ENCODE measurements at places on chromosomes 1 and 21.

- H3K36me3 ChIP-seq = peaks cover 21% of the 10 kb centered on the region
- no peaks in the 10 kb centered on the region for H3K27me3 ChIP-seq
- H3K4me3 ChIP-seq = no peak overlapping the region
- DNase-seq = no peak
- H3K27ac ChIP-seq = no peak overlapping the region
Observed at GRCh38 chr1:233261206-233261605, 34.3 kb downstream of the PCNX2 start.

- no peak overlapping the region for H3K27ac ChIP-seq
- no peak for DNase-seq
- no peaks in the 10 kb centered on the region for H3K36me3 ChIP-seq
- H3K27me3 ChIP-seq = no peaks in the 10 kb centered on the region
- H3K4me3 ChIP-seq = no peak overlapping the region
Observed at GRCh38 chr1:76666499-76666898, 200.8 kb upstream of the ST6GALNAC5 start.

- no peak for DNase-seq
- H3K27ac ChIP-seq = no peak overlapping the region
- H3K36me3 ChIP-seq = peaks cover 59% of the 10 kb centered on the region
- H3K4me1 ChIP-seq = peaks cover 7% of the 10 kb centered on the region
- no peaks in the 10 kb centered on the region for H3K27me3 ChIP-seq
Observed at GRCh38 chr21:31248598-31248997, 95.5 kb downstream of the TIAM1 start.

DNA sequence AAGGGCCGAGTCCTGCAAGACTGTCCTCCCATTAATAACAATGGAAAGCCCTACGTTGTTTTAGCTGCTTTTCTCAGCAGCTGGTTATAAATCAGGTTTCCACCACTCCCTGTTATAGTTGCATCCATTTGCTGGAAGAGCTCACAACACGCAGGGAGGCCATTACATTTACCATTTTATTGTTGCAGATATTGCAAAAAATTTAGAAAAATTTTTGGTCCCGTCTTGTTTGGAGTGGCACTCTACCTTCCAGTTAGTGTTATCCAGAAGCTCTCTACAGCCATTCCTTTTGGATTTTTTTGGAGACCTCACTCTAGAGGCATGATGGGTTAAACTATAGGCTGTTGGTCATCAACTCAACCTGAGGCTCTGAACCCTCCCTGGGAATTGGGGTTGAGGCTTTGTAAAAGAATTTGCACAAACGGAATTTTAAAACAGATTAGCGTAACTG lies 1532.1 kb upstream of the TPTE start:
- H3K4me3 ChIP-seq = no peak overlapping the region
- no peak for DNase-seq
- peaks cover 2% of the 10 kb centered on the region for H3K27me3 ChIP-seq
- no peak overlapping the region for H3K27ac ChIP-seq
- H3K4me1 ChIP-seq = no peaks in the 10 kb centered on the region
- no peaks in the 10 kb centered on the region for H3K36me3 ChIP-seq

DNA sequence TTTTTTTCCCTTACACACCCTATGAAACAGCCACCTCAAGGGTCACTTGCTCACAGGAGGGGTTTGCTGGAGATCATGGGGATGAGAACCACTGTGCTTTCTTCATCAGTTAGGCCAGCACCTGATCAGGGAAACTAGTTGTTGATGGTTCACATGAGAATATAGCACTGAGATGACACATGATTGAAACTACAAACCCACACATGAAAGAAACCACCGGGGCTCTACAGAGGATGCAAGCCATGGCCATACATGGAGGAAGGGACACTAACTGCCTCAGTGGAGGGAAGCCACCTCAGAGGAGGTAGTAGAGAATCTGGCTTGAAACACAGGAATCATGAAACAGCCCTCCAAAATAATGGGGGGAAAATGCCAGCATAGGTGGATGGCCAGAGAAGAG lies 63.2 kb downstream of the PRKAB2 start:
- H3K27me3 ChIP-seq = no peaks in the 10 kb centered on the region
- no peak for DNase-seq
- H3K27ac ChIP-seq = no peak overlapping the region
- H3K36me3 ChIP-seq = no peaks in the 10 kb centered on the region

DNA sequence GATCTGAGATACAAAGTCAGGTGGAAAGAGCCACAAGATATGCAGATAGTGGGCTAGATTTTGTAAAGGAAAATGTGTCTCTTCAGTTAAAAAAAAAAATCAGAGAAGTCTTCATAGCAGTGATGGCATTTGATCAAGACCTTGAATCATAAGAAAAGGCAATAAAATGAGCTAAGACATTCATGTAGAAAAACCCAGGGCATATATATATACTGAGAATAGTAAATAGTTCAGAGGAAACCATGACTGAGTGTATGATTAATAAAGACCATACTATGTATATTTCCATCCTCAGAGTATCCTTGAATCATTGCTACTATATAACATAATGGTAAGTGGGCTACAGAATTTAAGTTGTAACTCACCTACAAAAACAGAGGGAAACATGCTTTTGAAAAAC lies 321.7 kb upstream of the NR5A2 start:
- no peak overlapping the region for H3K27ac ChIP-seq
- H3K4me3 ChIP-seq = no peak overlapping the region
- H3K27me3 ChIP-seq = no peaks in the 10 kb centered on the region
- H3K4me1 ChIP-seq = no peaks in the 10 kb centered on the region
- H3K36me3 ChIP-seq = no peaks in the 10 kb centered on the region
- DNase-seq = no peak

DNA sequence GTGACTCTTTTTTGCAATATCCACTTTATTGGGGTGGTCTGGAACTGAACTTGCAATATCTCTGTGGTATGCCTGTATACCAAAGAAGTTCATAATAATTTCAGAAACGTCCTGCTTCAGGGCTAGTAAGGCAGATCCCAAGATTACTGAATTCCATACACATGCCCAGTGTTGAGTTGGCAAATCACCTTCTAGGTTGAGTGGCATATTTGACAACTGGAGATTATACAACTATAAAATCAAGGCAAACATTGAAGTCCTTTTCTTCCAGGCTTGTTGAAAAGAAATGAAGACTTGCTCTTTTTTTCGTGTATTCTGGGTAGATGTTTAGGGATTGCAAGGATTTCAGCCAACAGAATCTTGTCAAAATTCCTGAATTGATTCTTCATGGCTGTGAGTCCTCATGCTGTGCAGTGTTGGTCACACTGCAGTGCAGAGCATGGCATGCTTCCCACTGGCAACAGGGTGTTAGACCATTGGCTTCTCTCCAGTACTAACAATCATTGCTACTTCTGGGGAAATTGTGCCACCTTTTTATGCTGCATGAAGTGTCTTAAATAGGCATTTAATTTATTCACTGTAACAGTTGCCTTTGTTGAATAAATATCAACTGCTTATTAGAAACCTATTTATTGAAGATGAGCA lies 367.1 kb upstream of the ADGRL4 start:
- no peaks in the 10 kb centered on the region for H3K27me3 ChIP-seq
- no peak for DNase-seq
- H3K36me3 ChIP-seq = no peaks in the 10 kb centered on the region
- H3K4me3 ChIP-seq = no peak overlapping the region

DNA sequence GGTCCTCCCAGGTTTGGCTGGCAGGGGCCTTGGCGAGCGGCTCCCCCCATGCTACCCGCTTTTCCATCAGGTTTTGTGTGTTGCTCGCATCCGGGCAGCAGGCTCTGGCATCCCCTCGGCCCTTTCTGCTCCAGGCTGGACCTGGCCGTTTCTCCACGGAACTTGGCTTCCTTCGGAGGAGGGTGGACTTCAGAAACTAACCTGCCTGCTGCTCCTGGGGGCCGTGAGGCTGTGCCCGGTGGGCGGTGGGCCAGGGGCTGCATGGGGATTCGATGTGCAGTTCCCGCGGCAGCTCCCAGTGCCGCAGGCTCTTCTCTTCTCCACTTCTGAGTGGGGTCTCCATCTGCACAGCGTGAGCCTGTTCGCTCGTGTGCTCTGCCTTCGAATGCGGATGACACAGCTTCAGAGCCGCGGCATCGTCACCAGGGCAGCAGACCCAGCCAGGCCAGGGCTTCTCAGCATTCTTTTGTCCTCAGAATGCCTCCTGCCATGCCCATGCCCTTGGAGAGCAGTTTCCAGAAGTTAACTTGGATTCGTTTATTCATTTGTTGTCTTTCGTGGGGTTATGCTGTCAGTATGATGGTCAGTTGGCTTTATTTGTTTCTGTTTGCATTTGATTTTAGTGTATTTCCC lies 36.4 kb downstream of the PRKCZ start:
- no peak for DNase-seq
- no peaks in the 10 kb centered on the region for H3K36me3 ChIP-seq
- H3K4me3 ChIP-seq = no peak overlapping the region
- no peak overlapping the region for H3K27ac ChIP-seq
- no peaks in the 10 kb centered on the region for H3K27me3 ChIP-seq

GRCh38 chr1:212857992-212858460 lies at the start of gene FLVCR1:
FLVCR1 (plus strand) TSS chr1:212858275; CDS start chr1:212858453, 178 bp downstream.
- no peaks in the 10 kb centered on the region for H3K27me3 ChIP-seq
- peak; percentile 95 for DNase-seq
- peaks cover 24% of the 10 kb centered on the region for H3K36me3 ChIP-seq
- H3K4me1 ChIP-seq = peaks cover 9% of the 10 kb centered on the region
- peak within 1 kb of the TSS; percentile 72 for H3K4me3 ChIP-seq
- H3K27ac ChIP-seq = peak within 1 kb of the TSS; percentile 91

DNA sequence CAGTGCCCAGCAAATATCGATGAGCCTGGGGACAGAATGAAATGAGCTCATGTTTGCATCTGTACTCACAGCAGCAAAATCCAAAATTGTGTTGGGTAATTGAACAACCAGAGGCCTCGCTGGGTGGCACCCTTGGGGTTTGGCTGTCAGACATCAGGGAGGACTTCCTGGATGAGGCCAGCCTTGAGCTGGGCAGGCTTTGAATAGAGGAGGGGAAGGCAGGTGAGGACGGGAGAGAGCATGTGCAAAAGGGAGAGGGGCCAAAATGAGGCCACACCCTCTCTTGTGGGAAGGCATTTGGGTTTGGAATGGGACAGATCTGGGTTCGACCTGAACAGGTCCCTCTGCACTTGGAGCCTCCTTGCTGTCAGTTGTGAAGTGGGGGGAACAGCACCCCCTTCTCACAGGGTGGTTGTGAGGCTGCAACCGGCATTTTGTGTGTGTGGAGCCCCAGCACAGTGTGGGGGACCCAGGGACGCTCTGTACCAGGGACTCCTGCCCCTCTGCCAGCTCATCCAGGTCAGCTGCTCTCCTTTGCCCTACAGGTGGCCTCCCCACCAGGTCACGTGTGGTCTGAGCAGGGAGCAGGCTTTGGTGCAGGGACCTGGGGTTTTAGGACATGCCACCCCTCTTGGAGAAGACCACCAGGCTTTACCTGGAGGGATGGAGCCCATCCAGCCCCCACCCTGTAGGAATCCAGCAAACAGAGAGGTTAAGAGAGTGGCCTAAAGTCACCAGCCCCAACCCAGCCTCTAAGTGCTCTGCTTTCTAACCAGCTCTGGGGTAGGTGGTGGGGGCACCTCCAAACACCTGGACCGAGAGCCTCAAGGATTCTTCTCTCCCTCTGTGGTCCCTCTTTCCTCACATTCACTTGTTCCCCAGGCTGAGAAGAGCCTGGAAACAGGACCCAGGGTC lies 521.8 kb downstream of the PTPRU start:
- H3K4me1 ChIP-seq = no peaks in the 10 kb centered on the region
- H3K27me3 ChIP-seq = no peaks in the 10 kb centered on the region
- H3K4me3 ChIP-seq = no peak overlapping the region
- H3K27ac ChIP-seq = no peak overlapping the region
- H3K36me3 ChIP-seq = no peaks in the 10 kb centered on the region

DNA sequence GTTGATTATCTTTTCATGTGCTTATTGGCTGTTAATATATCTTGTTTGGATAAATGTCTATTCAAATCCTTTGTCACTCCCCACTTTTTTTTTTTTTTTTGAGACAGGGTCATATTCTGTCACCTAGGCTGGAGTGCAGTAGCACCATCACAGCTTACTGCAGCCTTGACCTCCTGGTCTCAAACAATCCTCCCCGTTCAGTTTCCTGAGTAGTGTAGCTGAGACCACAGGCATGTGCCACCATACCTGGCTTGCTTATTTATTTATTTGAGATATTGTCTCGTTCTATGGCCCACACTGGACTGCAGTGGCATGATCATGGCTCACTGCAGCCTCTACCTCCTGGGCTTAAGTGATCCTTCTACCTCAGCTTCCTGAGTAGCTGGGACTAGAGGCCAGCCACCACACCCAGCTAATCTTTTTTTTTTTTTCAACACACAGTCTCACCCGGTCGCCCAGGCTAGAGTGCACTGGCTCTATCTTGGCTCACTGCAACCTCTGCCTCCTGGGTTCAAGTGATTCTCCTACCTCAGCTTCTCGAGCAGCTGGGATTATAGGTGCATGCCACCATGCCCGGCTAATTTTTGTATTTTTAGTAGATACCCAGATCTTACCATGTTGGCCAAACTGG lies 13.9 kb upstream of the MYCL start:
- H3K36me3 ChIP-seq = no peaks in the 10 kb centered on the region
- H3K27ac ChIP-seq = no peak overlapping the region
- no peaks in the 10 kb centered on the region for H3K27me3 ChIP-seq
- no peaks in the 10 kb centered on the region for H3K4me1 ChIP-seq

DNA sequence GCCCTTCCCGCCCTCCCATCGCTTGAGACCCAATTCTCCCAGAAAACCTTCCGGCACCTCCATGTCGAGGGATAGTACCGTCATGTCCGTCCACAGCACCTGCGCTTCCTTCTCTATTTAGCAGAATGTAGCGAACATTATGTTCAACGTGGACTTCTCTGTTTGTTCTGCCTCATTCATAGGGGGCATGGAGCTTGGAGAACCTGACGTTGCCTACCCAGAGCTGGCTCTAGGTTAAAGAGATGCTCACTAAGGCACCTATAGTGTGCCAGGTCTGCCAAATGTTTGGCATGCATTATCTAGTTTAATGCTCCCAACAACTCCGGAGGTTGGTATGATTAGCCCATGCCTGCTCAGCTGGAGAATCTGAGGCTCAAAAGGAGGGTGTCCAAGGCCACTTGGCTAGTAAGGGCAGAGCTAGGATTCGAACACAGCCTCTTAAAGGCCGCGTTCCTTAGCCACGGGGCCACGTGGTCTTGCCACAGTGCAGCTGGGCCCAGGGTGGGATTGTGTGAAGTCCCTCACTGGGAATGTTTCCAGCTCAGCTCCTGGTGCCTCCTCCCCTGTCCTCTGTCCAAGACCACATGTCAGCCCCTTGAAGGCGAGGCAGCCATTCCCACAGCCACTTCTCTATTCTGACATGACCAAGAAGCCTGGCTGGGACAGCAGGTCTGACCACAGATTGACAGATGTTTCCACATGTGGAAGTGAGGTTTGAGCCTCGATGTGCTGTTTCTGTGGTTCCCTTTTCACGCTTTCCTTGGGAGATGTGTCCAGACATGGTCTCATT lies 57.8 kb downstream of the RUNX3 start:
- H3K36me3 ChIP-seq = no peaks in the 10 kb centered on the region
- H3K27me3 ChIP-seq = peaks cover 22% of the 10 kb centered on the region
- H3K4me1 ChIP-seq = no peaks in the 10 kb centered on the region
- no peak for DNase-seq
- H3K27ac ChIP-seq = no peak overlapping the region

GRCh38 chr1:22507587-22507986 lies 55.7 kb upstream of the EPHA8 start:
- H3K36me3 ChIP-seq = peaks cover 15% of the 10 kb centered on the region
- peaks cover under 1% of the 10 kb centered on the region for H3K4me1 ChIP-seq
- DNase-seq = no peak
- H3K27me3 ChIP-seq = no peaks in the 10 kb centered on the region
- H3K4me3 ChIP-seq = no peak overlapping the region
- H3K27ac ChIP-seq = no peak overlapping the region

- DNase-seq = no peak
- no peaks in the 10 kb centered on the region for H3K36me3 ChIP-seq
- no peak overlapping the region for H3K27ac ChIP-seq
- no peak overlapping the region for H3K4me3 ChIP-seq
- H3K4me1 ChIP-seq = peaks cover 10% of the 10 kb centered on the region
- no peaks in the 10 kb centered on the region for H3K27me3 ChIP-seq
Observed at GRCh38 chr1:56360021-56360420, 219.3 kb downstream of the PLPP3 start.

Data from neuronal stem cell (in vitro differentiated cells).